ENCODE measurements at places on chromosomes 2 and 18.

- no peak for DNase-seq
Measured at GRCh38 chr2:223731503-223731902, 105.9 kb downstream of the AP1S3 start.

GRCh38 chr18:46413684-46414083 is 243.3 kb downstream of the LOXHD1 start:
- DNase-seq: no peak

- DNase-seq: no peak
Measured at GRCh38 chr2:139529080-139529479, 748.9 kb upstream of the NXPH2 start.

DNA sequence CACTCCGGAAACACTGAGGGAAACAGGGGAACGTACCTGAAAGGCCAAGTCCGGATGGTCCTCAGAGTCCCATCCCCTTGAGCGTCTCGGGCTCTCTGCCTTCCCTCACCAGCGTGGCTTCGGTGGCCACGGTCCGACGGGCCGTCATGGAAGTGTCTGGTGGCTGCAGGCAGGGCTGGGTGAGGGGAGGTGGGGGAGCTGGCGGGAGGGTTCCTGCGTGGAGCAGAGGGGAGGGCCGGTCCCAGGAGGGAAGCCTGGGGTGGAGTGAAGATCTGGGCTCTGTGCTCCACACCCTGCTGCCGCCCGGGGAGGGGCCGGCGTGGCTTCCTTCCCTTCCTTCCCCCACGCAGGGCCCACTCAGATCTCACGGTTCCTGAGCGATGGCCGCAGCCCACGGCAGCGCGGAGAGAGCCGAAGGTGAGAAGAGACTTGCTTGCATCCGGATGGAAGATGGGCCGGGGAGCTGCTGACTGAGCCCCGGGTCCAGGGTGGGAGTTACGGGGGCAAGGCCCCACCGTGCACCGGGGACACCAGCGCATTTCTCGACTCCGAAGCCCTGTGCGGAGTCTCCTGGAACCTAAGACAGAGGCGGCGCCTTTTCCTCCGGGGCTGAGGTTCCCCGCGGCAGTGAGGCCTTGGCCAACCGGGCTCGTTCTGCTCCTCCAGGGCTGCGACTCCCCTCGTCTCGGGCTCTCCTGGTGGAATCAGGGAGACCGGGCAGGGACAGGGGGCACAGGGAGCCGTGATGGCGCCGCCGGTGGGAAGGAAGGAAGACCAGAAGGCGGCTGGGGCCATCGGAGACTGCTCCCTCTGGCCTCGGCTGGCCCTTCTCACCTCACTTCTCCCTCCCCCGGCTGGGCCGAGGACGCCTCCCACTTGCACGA is 49.1 kb downstream of the KCNF1 start:
- no peak for DNase-seq

- DNase-seq: no peak
Measured at GRCh38 chr2:57965219-57965618, 81.4 kb upstream of the VRK2 start.

GRCh38 chr2:203940039-203940438 is 3.5 kb downstream of the ICOS start:
- no peak for DNase-seq

DNA sequence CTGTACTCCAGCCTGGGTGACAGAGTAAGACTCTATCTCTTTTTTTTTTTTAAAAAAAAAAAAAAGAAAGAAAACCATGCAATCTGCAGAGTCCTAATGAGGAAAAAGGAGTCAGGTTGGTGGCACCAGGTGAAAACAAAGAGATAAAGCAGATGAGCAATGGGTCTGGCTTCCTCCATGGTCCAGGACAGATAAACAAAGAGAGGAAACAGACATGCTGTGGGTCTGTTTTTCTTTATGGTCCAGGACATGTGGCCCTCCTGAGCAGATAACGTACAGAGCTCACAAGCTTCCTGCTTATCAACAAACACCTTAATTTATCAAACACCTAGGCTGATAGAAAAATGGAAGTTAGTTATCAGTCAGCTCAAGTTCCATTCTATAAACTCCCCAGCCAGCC is 24.4 kb upstream of the TUBB6 start:
- DNase-seq: no peak

GRCh38 chr2:173966274-173967098 is 1.3 kb upstream of the SP3 start:
- no peak for DNase-seq

DNA sequence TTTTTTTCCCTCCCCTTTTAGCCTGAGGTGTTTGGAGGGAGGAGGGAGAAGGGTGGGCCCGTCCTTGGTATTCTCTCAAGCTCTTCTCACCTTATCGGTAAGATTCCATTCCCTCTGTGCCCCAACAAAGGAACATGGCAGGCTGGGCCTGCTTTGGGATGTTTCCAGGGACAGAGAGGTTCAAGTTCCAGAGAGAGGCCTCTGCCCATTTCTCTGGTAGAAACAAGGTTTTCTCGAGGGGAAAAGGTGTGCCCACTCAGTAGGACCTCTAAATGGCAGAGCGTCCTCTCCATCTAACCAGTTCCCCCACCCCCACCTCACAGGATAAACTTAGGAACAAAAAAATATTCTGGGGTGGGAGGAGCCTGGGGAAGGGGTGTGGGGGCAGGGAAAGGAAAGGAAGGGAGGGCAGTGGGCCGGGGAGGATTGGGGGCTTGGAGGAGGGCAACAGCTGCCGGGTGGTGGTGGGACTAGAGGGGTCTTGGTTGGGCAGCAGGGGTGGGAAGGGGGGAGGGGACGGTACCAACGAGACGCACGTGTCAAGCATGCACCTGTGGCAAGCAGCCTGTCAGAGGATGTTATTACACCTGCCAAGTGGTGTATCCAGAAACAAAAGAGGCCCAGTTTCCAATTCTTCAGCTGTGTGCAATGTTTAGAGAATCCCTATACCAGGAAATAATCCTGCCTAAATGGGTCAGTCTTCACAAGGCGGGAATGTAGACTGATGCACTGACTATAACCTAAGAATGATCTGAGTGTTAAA is 2.1 kb downstream of the PCBP1 start:
- no peak for DNase-seq

DNA sequence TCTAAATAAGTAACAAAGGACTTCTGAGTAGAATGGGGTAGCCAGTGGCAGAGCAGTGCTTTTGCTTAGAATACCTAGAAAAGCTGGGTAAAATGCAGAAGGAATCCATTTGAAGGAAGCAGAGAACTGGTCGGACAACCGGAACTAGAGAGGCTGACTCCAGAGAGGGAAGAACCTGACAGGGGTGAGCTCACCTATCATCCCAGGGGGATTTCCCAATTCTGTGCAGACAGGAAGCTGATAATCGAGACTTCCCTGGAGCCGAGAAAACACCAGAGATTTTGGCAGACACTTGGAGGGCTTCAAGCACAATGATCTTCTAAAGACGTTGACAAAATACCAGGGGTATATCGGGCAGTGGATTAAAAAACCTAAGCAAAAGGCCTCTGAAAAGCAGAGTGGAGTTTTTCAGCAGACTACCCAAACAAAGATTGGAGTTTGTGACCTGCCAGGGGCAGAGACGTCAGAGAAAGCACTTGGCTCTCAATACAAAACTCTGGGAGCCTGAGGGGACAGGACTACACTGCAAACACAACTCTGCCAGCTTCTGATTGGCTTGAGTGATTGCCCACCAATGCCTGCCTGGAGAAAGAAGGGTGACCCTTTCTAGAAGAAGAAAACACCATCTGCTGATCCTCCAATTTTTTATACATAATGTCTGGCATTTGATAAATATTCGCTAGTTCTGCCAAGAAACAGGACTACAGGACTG is 67.5 kb upstream of the TTN start:
- DNase-seq: no peak

- DNase-seq: no peak
Measured at GRCh38 chr2:205540036-205540435, 142.3 kb upstream of the NRP2 start.

DNA sequence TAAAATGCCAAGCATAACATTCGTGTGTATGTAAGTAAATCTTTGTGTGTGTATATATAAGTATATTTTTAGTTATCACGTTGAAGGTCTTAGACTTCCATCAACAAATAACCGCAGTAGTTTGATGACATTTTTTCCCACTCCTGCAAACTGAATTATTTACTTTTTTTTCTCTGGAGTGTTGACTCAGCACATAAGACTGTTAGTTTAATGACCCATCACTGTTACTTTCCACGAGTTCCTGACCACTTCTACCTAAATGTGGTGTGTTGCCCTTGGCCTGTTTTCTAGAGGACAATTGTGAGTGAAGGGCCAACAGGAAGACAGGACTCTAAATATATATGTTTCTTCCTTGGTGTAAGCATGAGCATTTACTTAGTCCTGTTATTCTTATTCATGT is 71.3 kb upstream of the TXNDC2 start:
- no peak for DNase-seq

DNA sequence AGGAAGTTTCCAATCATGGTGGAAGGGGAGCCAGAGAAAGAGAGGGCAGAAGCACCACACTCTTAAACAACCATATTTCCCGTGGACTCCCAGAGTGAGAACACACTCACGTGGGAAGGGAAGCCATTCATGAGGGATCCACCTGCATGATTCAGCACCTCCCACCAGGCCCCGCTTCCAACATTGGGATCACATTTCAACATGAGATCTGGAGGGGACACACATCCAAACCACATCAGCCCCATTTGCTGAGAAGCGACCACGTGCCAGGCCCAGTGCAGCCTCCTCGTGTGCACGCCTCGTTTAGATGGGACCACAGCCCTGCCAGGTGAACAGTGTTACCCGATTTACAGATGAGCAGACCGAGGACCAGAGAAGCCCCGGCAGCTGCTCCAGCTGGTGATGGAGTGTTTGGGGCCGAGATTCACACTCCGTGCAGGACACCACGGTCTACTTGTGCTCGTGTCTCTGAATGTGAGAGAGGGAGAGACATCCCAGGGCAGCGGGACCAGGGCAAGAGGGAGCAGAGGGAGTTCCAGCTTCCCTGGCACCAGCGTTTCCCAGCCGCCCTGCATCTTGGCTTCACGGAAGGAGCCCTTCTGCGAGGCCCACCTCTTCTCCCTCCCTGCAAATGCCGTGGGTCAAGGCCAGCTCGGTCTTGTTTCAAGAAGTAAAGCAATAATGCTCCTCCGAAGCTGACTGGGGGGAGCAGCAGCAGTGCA is 76.9 kb upstream of the ODC1 start:
- DNase-seq: no peak

DNA sequence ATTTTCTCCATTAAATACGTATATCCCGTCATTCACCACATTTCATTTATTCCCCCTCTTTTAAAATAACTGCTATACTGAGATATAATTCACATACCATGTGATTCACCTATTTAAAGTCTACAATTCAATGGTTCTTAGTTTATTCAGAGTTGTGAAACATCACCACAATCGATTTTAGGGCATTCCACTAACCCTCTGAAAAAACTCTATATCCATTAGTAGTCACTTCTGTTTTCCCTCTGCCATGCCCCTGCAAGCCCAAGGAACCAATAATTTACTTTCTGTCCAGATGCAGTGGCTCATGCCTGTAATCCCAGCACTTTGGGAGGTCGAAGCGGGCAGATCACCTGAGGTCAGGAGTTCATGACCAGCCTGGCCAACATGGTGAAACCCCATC is 95.5 kb upstream of the FZD5 start:
- no peak for DNase-seq

DNA sequence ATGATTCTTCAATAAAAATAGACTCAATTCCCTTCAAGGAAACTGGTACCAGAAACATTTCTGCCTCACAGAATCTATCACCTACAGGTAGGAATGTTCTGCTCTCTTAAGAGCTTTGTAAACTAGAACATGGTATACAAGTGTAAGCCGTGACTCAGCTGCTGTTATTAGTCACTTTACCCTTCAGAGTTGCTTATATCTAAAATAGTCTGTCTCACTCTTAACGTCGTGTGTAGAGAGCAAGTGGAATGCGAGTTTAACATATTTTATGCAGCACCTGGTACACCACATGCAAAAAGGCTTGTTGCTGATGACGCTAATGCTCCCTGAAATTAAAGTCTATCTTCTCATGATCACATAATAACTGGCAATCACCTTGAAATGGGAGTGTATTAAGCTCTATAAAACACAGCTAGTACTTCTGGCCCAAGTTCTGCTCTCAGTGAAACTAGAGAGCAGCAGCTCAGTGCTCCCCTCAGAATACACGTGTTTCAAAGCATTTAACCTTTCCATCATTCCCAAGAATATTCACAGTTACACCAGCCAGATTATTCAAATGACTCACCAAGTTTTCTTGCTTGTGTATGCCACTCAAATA is 420.0 kb downstream of the ZEB2 start:
- DNase-seq: no peak

- no peak for DNase-seq
Measured at GRCh38 chr2:84201158-84201557, 257.9 kb downstream of the SUCLG1 start.

GRCh38 chr2:211070547-211070946 is 514.1 kb downstream of the CPS1 start:
- DNase-seq: no peak

- no peak for DNase-seq
Measured at GRCh38 chr2:14601156-14601770, 31.3 kb upstream of the LRATD1 start.

GRCh38 chr2:21924640-21925285 is 801.0 kb downstream of the TDRD15 start:
- no peak for DNase-seq

- no peak for DNase-seq
Measured at GRCh38 chr18:72675394-72675793, 131.3 kb upstream of the CBLN2 start.

DNA sequence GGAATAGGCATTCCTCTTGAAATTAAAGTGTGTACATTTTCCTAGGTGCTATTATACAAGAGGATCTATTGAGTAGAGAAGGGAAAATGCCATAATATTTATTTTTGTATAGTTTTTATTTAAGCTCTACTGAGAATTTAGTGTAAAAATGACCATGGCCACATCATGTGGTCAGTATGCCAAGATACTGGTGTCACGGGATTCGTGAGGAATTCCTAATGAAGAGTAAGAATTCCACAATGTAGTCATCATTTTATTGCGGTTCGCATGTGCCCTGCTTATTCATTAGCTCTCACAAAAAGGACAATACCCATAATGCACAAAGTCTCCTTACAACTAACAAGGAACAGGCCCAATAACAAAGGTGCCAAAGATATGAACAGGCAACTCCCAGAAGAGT is 39.3 kb upstream of the PARD3B start:
- no peak for DNase-seq

- DNase-seq: no peak
Measured at GRCh38 chr2:43101751-43102150, 124.7 kb downstream of the ZFP36L2 start.

DNA sequence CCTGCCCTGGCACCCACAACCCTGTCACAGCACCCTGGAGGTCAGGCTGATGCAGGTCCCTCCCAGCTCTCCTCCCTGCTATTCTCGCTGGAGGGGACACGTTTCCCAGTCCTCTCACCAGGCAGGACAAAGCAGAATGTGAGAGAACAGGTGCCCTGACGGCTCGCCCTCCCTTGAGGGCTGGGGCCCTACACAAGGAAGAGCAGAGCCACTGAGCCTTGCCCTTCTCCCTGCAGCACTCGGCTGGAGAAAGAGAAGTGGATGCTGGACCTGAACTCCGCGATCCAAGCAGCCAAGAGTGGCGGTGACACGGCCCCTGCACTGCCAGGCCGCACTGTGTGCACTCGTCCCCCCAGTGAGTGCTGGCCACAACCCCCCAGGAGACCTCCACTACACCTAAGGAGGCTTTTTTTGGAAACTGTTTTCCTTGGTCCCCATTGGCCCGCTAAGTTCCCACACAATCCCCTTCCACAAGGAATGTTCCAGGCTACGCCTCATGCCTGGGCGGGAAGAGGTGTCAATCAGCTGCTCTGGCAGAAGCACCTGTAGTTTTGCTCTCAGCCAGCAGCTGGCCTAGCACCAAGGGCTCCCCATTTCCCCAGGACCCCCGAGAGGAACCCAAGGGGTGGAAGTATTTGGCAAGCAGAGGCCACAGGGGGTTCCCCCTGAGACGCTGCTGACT is 17.4 kb downstream of the STK25 start:
- DNase-seq: no peak

GRCh38 chr2:24175631-24176187 is 856 bp downstream of the FAM228A start:
- no peak for DNase-seq

All from stimulated activated CD8-positive, alpha-beta memory T cell treated with anti-CD3 and anti-CD28 coated beads, Interleukin-4, amount 100 ng/mL, for 4 hours (primary cell).